ENCODE measurements at places on chromosomes 12 and 14.
A peak's percentile ranks its signal among the peaks of the same experiment; 100 is the strongest.

GRCh38 chr12:26691234-26691970, 141.6 kb downstream of the ITPR2 start:
- DNase-seq = peak; percentile 92

GRCh38 chr14:51070726-51071125, 24.2 kb downstream of the TRIM9 start:
- DNase-seq = no peak

DNA sequence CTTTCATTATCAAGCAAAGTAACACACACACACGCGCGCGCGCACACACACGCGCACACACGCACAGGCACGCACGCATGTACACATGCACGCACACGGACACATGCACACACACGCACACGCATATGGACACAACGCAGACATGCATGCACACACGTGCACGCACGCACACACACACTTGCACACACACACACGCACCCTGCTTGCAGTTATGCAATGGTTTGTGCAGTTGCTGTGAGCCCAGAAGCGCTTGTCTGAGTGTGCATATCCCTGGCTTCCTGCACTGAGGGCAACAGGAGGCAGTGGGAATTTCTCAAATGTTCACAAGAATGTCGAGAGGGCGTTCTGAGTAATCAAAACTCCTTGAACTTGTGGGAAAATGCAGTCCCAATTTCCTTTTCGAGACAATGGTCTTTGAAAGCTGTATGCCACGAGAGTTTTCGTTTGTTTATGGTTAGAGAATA, 41.6 kb downstream of the NFKBIA start:
- no peak for DNase-seq

DNA sequence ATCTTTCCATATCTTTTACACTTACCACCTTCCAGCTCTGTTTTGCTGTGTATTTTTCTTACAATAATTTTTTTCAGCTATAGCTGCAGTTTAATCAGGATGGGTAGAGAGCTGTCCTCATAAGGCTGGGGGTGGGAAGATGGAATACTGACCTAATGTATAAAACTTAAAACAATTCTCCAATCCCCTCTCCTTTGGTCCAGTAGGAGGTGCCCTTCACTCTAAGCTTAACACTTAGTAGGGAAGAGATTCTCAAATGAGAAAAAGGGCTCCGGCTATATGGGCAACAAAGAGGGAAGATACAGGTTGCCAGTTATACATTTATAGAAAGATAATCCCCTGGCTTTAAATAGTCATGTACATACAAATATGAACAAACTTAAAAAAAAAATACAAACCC, 2.8 kb downstream of the ORMDL2 start:
- DNase-seq = no peak

DNA sequence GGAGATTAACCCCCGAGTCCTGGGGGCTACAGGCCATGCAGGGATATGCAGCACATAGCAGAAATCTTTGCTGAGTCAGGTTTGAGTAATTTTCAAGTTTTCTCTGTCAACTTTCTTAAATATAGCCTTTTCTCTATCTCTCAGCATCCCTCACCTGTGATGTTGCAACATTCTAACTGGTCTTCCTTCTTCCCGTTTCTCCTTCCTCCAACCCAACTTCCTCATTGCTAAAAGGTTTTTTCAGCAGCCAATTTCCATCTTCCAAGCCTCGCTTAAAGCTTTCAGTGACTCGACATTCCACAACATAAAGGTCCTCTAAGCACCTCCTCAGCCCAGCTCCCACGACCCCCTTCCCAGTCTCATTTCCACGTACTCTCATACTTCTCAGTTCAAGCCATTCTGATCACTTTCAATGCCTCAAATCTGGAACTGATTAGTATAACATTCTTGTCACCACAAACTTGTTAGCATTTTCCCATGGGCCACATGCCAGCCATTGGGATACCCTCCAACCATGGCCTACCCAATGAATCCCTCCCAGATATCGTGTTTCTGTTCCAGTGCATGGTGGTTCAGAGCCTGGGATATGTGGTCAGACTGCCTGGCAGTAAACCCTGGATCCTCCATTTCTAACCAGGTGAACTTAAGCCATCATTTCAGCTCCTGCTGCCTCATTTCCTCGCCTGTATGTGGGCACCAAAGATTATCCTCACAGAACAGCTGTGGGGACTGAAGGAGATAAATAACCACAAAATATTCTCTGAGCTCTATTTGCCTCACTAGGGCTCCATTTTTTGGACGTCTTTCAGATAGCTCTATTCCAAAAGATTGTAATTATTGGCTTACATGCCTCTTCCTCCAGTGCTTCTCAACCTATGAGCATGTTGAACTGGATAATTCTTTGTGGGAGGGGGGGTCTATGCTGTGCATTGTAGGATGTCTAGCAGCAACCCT, 65.8 kb downstream of the KCNK10 start:
- DNase-seq = no peak

DNA sequence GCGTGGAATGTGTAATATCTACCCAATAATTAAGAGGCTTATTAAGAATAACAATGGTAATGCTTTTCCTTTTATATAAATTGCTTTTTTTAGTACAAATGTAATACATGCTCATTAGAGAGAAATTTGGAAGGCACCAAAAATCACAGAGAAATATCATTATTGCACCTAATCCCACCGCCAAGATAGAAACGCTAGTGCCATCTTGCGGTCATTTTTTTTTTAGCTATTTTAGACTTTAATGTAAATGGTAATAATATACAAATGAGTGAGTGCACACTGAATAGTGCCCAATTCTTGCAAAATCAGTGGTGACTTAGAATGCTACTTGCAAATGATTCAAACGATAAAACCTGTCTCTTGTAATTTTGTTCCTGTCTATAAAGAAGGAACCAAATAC, 576.8 kb upstream of the TMEM132C start:
- DNase-seq = no peak

GRCh38 chr12:26717757-26718156, 115.2 kb downstream of the ITPR2 start:
- no peak for DNase-seq

DNA sequence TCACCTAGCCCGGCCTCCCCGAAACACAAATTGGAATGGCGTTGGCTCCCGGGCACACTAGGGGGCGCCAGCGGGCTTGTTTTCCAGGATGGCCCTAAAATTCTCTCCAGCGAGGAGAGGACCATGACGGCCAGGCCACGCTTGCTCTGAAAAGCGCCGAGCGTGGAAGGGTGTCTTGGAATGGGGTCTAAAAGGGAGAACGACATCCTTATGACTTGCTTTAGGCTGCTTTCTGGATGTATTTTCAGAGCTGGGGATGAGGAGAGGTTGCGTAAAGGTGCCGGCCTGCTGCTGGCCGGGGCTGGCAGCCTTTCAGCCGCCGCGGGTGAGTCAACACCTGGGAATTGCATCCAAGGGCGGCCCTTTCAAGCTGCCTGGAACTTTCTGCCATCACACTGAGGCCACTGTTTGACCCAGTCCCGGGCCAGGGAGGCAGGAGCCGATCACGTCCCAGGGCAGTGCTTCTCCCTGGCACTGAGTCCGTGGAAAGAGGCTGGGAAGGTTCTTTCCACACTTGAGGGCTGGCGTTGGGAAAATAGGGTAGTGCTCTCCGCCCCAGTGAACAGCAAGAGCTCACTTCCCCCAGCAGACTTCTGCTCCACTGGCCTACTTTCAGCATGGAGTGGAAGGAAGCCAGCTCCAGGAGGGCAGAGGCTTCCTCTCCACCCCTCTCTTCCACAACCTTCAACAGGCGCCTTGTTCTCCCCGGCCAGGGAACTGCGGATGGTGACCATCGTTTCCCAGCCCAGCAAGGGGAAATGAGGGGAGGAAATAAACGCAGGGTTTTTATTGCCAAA, 216.2 kb downstream of the TTC8 start:
- peak; percentile 68 for DNase-seq

GRCh38 chr14:23430723-23431085, 4.8 kb downstream of the MYH7 start:
- no peak for DNase-seq

DNA sequence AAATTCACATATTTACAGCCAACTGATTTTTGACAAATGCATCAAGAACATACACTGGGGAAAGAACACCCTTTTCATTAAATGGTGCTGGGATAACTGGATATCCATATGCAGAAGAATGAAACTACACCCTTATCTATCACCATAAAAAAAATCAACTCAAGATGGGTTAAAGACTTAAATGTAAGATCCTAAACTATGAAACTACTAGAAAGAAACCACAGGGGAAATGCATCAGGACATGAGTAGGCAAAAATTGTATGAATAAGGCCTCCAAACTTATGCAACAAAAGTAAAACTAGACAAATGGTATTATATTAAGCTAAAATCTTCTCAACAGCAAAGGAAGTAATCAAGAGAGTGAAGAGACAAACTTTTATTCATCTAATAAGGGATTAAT, 242.6 kb downstream of the CPNE8 start:
- no peak for DNase-seq

DNA sequence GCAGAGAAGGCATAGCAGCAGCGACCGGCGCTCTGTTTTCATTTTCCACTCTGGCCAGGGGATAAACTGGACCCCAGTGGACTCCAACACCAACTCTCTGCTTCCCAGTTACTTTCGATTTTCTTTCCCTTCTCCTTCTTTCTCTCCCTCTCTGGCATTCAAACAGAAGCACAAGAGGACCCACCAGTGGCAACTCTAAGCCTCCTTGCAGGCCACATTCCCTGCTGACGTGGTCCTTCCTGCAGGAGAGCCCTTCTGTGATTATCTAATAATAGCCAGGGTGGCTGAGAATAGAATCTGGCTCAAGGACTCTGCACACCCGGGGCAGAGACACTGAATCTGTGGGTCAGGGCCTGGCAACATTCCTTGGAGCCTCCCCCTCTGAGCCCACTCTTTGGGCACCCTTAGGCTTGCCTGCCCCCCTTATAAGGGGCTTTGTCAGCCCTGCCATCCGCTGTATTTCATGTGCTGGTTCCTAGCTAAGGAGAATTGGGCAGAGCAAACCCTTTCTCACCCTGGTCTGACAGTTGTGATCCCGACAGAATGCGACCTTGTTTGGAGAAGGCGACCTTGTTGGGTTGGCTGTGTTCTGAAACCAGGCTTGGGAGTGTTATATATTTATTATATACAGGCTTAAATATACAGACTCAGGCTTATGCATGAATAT, 8.2 kb upstream of the HOXC6 start:
- no peak for DNase-seq

DNA sequence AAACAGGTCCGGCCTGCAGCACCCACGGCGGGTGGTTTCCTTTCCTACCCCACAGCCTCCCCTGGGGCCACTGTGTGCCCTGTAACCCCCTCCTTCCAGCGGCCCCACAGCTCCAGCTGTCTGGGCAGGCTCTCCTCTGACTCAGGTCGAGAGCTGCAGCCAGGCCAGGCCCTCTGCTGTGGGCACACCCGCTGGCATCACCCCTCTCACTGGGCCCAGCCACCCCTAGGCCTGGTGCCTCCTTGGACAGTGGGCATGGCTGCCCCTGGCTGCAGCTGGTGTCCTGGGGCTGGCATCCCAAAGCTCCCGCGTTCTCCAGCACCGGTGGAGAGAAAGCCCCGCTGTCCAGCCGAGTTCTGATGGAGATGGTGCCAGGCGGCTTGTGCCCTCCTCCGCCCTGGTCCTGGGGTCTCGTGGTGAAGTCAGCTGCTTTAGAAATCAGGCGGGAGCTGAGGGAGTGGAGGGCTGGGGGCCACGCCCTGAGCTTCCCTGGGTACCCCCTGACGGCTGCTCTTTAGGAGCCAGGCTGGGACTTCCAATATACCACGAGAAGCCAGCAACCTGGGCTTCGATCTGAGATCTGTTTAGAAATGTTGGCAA, 114.9 kb downstream of the KIF26A start:
- no peak for DNase-seq

DNA sequence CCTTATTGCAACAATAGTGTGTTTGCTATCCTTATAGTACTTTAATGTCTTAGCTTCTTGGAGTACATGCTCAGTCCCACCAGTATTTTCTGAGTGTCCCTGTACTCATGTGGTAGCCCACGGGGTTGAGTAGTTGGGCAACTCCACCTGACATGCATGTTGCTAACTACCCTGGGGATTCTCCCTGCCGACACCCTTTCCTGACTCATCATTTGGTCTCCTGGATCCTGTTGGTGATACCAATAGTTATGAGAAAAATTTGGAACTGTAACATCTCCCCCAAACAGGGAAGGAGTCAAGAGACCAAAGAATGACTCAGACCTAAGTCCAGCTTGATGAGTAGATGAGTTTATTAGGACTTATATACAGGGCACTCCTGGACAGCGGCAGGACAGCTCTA, 101.6 kb downstream of the BRMS1L start:
- no peak for DNase-seq

- no peak for DNase-seq
Observed at GRCh38 chr12:31017535-31017934, 56.1 kb upstream of the DDX11 start.

GRCh38 chr12:132620113-132620898, 1.7 kb downstream of the P2RX2 start:
- DNase-seq = no peak

- DNase-seq = no peak
Observed at GRCh38 chr14:80381807-80382363, 170.6 kb upstream of the DIO2 start.

DNA sequence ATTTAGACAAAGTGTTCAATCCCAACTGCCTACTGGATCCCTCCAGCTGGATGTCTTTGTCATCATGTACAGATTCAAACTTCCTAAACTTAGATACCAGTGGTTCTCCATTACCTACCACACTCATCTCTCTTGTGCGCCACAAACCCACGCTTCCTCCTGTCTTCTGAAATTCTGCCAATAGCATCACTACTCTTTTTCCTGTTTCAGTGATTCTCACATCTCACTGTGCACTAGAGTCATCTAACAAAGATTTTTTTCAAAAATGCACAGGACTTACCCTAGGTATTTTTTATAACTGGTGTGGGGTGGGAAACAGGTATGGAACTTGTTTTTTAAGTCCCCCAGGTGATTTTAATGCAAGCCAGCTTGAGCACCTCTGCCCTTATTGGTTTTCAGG, 5.9 kb downstream of the PSMB5 start:
- no peak for DNase-seq

- no peak for DNase-seq
Observed at GRCh38 chr14:105285174-105285573, 15.6 kb downstream of the BRF1 start.

DNA sequence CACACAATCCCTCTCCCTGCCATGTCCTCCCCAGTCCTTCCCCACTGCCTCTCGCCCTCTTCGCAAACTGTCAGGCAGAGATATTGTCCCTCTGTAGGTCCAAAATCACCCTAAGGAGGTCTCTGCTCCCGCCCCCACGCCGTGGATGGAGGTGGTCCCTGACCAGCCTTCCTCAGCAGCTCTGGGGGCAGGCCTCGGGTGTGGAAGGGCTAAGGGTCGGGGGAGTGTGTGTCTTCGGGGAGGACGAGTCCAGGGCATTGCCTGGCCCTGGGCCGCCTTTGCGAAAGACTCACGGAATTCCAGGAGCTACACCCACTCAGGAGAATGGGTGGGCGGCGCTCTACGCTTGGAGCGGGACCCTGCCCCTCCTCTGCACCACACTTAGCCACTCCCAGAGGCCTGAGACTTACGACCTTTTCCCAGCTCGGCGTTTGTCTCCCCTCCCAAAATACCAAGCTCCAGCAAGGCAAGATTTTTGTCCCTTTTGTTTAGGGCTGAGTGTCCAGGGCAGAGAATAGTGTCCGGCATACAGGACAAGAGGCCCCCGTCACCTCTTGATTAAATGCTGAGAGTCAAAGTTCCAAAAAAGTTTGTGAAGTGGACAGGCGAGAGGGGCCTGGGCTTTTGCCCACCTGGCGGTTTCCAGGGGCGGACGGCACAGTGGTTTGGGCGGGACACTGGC, 881 bp downstream of the PYGL start:
- DNase-seq = no peak
